Ureter (tissue), 1 donor: ENCODE measurements at places on chromosomes 5 and 9.

DNA sequence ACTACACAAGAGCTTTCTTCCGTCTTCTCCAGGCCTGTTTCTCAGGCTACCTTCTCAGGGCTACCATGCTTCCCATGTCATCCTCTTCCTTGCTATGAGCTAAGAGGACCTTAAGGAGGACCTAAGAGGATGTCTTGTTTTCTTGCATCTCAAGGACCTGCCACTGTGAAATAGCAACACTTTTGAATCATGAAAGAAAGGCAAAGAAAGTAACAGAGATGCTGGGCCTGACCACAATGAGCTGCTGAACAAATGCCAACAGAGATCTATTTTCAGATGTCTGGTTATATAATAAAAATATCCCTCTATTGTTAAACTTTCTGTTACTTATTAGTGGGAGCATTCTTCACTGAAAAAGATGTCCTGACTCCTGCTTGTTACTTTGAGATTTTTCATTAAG lies 36.7 kb upstream of the ANXA1 start:
- no peak for DNase-seq

- DNase-seq, result no peak
These were observed 5.5 kb downstream of the ARHGEF28 start for GRCh38 chr5:73631500-73631899.

GRCh38 chr5:146313027-146313426 lies 25.6 kb upstream of the POU4F3 start:
- no peak for DNase-seq

DNA sequence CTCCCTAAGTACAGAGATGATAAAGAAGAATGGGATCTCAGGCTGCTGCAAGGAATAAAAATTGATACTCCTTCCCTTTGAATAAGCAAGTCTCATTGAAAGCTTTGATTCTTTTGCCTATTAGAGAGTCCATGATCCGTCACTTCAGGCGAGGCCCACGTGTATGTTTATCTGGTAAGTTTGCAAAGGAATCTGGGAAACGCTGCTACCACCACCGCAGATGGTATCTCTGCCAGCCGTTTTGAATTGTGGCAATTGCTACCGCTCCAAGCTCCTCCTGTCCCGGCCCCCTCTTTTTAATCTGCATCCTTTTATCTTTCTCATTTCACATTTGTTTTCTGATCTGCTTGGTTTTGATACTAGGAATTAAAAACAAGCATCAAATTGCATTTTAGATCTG lies 42.9 kb upstream of the GRIA1 start:
- no peak for DNase-seq

- DNase-seq, result no peak
These were observed 73.3 kb downstream of the DPYSL3 start for GRCh38 chr5:147436596-147436995.

DNA sequence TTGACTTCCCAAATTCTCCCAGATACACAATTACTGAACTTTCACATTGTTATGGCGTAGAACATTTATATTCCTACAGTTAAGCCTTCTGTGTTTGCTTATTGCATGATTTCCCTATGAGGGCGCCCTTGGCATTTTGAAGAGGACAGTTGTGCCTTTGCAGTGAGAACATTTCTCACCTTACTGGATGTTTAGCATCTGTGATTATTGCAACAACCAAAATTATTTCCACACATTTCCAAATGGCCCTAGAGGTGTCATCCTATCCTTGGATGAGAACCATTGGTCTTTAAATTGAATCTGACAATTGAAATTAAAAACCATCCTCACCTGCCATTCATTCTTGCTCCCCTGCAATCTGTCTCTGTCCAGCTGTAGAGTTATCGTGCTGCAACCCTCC lies 104.0 kb downstream of the MAMDC2 start:
- DNase-seq, result no peak

DNA sequence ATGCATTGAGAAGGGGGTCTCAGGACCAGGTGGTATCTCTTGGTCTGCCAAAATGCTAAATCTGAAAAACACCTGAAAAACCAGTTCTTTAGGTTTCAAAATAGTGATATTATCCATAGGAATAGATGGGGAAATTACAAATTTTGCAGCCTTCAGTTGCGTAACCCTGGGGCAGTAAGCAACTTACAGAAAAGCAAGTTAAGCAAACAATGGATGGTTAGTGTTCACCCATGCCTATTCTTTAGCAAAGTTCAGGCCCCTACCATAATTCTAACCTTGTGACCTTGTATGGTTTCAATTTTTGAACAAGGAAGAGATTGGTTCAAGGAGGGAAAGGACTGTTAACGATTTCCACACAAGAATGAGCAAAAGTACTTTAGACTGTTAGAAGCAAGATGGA lies 24.5 kb downstream of the GLRX start:
- DNase-seq, result no peak

DNA sequence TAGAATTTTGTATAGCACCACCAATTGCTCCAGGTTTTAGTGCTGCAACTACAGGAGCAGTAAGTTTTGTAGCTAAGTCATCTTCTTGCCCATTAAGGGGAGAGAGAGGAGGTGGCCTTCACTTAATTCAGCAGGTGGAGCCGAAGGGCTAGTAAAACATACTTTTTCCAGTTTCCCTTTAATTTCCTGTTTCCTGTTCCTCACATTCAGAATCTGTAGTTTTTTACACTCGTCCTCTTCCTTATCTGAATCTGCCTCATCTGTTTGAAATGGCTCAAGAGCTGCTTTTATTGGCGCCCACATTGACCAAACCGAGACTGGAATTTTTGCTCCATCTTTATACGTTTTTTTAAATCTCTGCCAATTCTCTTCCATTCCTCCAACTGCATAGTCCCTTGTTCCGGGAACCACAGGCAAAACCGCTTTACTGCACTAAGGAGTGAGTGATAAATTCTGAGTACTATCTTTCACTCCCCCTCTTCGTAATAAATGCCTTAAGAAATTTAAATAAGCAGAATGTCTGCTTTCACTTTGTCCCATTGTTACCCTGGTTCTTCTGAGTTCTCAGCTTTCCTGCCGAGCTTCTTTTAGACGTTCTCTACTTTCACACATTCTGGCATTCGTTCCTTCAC lies 133.9 kb downstream of the DROSHA start:
- no peak for DNase-seq
